Choroid plexus epithelial cell (primary cell): ENCODE measurements at places on chromosomes 12 and 14.

DNA sequence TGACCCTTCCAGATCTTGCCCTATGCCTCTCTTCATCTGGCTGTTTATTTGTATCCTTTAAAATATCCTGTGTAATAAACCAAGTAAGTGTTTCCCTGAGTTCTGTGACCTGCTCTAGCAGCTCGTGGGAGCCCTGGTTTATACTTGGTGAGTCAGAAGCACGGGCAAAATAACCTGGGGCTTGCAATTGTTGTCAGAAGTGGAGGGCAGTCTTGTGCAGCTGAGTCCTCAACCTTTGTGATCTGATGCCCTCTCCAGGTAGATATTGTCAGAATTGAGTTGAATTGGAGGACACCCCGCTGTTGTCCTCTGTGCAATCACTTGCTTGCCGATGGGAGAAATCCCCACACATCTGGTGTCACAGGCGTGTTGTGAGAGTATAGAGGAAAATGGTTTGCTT, 62.5 kb upstream of the PRICKLE1 start:
- DNase-seq = no peak

DNA sequence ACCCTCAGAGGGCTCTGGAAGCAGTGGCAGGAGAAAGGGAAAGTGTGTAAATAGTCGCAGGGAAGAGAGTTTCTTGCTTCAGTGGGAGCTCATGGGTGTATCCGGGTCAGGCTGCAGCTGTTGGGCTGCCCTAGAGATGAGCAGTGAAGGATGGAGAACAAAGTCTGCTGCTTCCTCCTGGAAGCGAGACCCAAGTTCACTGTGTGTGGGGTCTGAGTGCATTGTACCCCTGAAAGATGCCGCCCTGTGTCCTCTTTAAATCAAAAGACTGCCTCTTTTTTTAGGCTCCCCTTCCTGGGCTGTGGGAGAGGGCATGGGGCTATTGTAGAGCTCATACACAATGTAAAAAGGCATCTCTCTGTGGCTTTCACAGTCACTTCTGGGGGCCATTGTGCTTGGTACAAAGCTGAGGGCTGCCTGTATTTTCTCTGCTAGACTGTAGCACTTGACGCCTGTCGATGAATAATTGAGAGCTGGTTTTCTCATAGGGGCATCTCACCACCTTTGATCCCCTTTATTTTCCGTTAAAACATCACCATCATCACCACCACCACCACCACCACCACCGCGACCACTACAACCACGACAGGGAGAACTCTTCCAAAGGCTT, 16.7 kb downstream of the CHST11 start:
- no peak for DNase-seq

GRCh38 chr12:46343118-46343852, 29.3 kb downstream of the SLC38A2 start:
- no peak for DNase-seq

GRCh38 chr14:82655770-82656169, 1122.1 kb upstream of the SEL1L start:
- no peak for DNase-seq

DNA sequence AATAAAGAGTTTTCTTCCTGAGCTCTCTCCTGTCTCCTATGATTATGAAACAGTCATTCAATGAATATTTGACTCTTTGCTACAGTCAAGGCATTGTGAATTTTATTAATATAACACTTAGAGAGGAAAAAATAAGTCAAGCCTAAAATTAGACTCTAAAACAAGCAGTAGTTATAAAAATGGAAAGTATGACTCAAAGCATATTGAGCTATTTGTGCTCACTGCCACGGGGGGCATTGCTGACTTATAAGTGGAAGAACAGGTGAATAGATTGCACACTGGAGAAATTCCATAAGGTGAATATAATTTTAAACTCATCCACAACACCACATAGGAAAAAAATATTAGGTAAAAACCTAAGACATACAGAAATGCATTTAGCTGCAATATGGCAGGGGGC, 87.7 kb upstream of the CCDC196 start:
- DNase-seq = no peak

- DNase-seq = peak; percentile 73
Observed at GRCh38 chr12:116599285-116600136, 40.3 kb downstream of the MAP1LC3B2 start.

DNA sequence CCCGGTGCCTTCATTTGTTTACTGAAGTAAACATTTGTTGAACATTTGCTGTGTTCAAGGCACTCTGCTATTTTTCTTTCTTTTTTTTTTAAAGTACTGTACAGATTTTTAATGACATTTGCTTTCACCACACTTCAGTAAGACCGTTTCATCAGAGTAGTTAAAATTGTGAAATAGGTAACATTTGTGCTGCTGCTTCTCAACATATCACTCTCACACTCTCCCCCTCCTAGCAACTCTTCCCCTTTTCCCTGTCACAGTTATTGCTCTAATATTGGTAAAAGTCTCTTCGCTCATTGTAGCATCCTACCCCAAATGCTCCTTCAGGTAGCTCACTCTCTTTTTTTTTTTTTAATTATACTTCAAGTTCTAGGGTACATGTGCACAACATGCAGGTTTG, 49.6 kb downstream of the SRGAP1 start:
- peak; percentile 18 for DNase-seq

GRCh38 chr14:22553445-22553844, 35.6 kb downstream of the DAD1 start:
- no peak for DNase-seq

GRCh38 chr12:121295746-121296617, 527 bp downstream of the CAMKK2 start:
- DNase-seq = peak; percentile 13

- no peak for DNase-seq
Observed at GRCh38 chr14:104695660-104696000, 6.2 kb downstream of the INF2 start.

DNA sequence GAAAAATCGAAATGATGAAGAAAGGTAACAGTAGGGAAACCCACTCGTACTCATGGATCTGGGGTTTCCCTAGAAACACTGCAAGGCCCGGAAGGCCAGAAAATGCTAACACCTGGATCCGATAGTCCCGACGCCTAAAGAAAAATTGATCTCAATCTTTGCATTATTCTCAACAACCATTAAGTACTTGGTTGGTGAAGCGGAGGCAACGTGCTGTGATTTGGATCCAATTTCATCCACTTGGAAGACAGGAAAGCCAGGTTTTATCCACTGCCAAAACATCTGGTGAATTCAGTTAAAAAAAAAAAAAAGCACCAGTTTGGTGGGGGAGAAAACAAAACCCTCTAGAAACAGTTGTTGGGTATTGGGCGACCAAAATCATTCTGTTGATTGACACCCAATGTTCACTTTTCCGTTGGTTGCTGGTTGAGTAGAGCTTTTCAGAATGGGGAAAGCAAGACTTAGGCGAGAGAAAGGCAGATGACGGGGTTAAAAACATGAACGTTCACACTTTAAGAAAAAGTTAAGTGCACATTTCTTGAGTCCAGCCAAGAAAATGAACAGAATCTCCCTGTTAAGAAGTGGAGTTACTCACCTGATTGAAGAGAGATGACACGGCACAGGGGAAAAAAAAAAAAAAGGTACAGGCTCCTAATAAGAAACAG, 41.9 kb upstream of the MED13L start:
- peak; percentile 19 for DNase-seq

DNA sequence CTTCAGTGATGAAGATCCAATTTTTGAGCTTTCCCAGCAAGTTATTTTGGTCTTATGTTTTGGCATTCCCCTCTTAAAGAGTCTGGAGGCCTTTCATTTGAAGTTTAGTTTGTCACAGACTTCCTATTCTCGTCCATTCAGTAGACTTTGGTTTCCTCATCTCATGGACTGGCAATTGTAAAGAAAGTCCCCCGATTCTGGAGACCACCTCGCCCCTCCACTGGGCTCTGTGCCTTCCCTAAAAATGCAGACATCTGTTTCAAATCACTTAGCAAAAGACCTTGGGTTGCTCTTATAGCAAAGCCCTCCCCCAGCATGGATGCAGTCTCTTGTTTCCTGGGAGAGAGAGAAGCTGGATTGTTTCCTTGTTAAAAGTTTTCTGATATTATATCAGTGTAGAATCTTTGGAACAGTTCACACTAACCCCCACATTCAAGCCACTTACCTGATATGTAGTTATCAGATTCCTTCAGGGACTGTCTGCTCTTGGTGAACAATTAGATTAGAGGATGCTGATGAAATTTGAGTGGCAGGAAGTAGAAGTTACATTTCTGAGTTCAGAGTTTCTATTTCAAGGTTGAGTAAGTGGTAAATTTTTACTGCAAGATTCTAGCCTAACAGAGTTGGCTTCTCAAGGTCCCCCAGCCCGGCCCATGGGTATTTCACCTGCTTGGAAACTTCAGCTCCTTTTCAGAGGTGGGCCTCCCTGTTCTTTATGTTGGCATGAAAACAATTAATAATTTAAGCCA, 56.3 kb downstream of the PLXNC1 start:
- DNase-seq = no peak
